NCI-H510A treated with DMSO at 0.1 percent for 48 hours (cell line): ENCODE measurements at places on chromosomes 13 and 19.
A peak's percentile ranks its signal among the peaks of the same experiment; 100 is the strongest.

GRCh38 chr13:99516153-99516929 is 15.1 kb downstream of the TM9SF2 start:
- DNase-seq = peak; percentile 20

- DNase-seq = no peak
Measured at GRCh38 chr13:61880578-61881283, 465.1 kb upstream of the PCDH20 start.

- no peak for DNase-seq
Measured at GRCh38 chr13:95791084-95791722, 114.3 kb downstream of the DNAJC3 start.

- DNase-seq = no peak
Measured at GRCh38 chr13:76868371-76868770, 17.8 kb downstream of the KCTD12 start.

GRCh38 chr19:29467824-29468401 is 57.9 kb upstream of the VSTM2B start:
- no peak for DNase-seq

DNA sequence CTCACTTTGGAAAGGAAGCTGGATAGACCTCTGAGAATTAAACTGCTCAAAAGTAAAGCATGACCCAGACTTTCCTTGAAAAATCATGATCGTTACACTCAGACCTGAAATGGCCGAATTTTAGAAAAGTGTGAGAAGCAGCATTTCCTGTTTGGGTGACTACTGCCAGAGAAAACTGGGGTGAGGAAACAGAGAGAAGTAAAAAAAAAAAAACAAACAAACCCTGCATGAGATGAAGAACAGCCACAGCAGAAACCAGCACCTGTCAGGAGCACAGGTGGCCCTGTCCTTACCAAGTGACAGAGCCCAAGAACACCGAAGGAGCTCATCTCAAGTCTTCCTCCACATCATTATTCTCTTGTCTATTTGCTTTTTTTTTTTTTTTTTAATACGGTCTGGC is 12.0 kb upstream of the ADPRHL1 start:
- DNase-seq = no peak
